ENCODE measurements at places on chromosomes 1 and 21. TPM values are rescaled to one million over a fixed set of nuclear protein-coding genes. Genes with fewer than 3 reads are reported as not detected.

GRCh38 chr1:58466630-58467241 is 79.8 kb downstream of the OMA1 start:
- no peaks in the 10 kb centered on the region for H3K27me3 ChIP-seq
- no peaks in the 10 kb centered on the region for H3K36me3 ChIP-seq
- DNase-seq, result no peak

The NPPB gene
- not detected for total RNA-seq

GRCh38 chr1:151992303-151993083 is 1.2 kb downstream of the S100A10 start:
- peak overlapping the region; percentile 87 for H3K27ac ChIP-seq
- DNase-seq, result peak; percentile 73
- no peaks in the 10 kb centered on the region for H3K27me3 ChIP-seq

DNA sequence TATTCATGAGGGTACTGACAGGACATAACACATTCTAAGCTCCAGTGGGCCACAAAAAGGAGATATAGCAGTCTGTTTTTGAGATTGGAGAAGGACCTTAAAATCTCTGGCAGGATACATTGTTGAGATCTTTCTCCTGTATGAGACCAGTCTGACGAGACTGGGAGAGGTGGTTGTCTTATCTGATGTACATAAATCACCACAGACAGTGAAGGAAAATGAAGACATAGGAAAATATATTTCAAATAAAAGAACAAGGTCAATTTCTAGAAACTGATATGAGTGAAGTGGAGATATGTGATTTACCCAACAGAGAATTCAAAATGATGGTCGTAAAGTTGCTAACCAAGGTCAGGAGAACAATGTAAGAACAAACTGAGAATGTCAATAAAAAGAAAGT is 21.3 kb upstream of the EGLN1 start:
- no peaks in the 10 kb centered on the region for H3K27me3 ChIP-seq
- H3K4me3 ChIP-seq, result no peak overlapping the region
- no peaks in the 10 kb centered on the region for H3K36me3 ChIP-seq

The DNAH14 gene
- total RNA-seq, result 31.7 TPM

GRCh38 chr1:226633541-226634165 is 85.1 kb downstream of the STUM start:
- no peaks in the 10 kb centered on the region for H3K27me3 ChIP-seq
- H3K4me3 ChIP-seq, result no peak overlapping the region
- DNase-seq, result no peak
- H3K4me1 ChIP-seq, result peaks cover 4% of the 10 kb centered on the region
- no peak overlapping the region for H3K27ac ChIP-seq

DNA sequence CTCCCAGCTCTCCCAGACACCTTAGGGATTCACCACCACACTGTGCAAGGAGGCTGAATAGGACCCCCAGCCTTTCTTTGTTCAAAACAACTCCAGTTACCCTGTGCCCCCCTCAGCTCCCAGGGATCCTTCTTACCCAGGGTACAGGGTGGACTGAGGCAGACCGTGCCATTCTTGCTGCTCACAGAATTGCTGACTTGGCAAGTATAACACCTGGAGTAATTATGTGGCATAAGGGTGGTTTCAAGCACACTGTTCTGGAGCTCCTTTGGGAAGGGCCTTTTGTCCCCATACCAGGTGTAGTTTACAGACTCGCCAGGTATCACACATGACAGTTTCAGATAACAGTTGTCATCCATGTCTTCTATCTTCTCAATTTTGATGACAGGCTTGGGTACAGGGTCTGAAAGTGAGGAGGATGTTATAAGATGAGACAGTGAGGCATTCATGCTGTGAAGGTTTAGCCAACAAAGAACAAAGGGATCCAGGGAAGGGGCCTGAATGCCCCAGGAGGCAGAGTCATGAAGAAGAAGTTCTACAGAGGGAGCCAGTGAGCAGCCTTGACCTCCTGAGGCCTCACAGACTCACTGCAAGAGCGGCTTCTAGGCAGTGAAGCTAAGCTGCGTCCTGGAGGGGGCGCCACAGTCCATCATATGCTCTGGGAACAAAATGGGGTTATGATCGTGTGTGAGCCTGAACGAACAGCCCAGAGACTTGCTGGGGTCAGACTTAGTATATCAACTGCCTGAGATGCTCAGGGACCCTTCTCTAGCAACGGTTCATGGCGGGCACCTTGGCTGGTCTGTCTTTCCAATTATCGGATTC is 30.3 kb downstream of the CD48 start:
- no peak overlapping the region for H3K27ac ChIP-seq
- H3K36me3 ChIP-seq, result no peaks in the 10 kb centered on the region
- H3K4me3 ChIP-seq, result no peak overlapping the region

The APCS gene
- not detected for total RNA-seq

The S100A3 gene
- not detected for total RNA-seq

DNA sequence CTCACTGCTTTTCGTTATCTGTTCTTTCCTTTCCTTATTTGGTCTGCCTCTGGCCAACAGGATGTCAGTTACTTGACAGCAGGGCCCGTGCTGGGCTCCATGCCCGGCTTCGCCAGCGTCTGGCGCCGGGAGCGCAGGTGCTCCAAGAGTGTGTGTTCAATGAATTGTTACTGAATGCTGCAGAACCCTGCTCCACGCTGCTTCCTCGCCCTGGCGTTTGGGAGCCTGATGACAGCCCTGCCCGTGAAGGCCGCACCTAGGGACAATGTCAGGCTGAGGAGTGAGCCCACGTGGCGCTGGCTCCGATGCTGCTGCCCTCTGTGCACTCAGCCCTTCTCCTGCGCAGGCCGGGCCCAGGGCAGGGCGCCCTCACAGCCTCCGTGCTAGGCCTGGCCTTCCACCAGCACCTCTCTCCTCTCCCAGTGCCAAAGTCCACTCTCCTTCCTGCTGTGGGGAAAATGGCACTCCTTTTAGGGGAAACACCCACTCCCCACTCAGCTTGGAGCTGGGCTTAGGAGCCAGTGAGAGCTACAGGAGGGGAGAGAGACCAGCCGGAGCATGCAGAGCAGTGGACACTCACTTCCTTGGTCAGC is 51.4 kb downstream of the ACBD3 start:
- H3K4me1 ChIP-seq, result peaks cover 8% of the 10 kb centered on the region
- no peaks in the 10 kb centered on the region for H3K27me3 ChIP-seq
- H3K4me3 ChIP-seq, result no peak overlapping the region
- DNase-seq, result peak; percentile 57
- H3K27ac ChIP-seq, result no peak overlapping the region
- no peaks in the 10 kb centered on the region for H3K36me3 ChIP-seq

- H3K4me1 ChIP-seq, result no peaks in the 10 kb centered on the region
- DNase-seq, result peak; percentile 14
- H3K27me3 ChIP-seq, result no peaks in the 10 kb centered on the region
- no peaks in the 10 kb centered on the region for H3K36me3 ChIP-seq
Measured at GRCh38 chr1:227999056-227999930, 7.5 kb upstream of the WNT3A start.

The OLFML2B gene
- 7.1 TPM for total RNA-seq

DNA sequence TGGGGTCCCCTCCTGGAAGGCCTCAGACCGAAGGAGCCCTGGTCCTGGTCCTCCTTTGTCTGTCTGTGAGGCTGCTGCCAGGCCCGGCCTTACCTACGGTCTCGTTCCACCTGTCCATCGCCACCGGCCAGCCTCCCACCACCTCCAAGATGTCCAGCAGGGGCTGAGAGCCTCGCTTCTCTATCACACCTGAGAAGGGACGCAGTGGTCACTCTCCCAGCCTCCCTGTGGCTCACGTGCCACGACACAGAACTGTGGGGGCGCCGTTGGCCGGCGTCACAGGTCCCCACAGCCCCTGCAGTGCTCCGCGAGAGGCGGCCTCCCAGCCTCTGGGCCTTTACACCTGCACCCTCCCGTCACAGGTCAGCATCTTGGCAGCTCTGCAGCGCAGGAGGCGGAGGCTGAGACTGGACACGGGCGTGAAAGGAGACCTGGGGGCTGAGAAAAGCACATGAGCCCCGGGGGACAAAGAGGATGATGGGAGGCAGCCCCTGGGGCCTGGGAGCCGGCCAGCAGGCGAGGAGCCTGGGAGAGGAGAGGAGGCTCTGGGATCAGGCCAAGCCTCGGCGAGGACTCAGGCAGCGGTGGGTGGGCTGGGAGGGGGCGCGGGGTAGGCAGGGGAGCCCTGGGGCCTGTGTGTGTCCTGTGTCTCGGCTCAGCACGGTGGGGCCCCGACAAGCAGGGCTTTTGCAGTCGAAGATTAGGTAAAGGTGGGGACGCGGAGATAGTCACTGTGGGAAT is 20.5 kb downstream of the PRXL2B start:
- H3K27ac ChIP-seq, result no peak overlapping the region
- peaks cover 2% of the 10 kb centered on the region for H3K4me1 ChIP-seq
- DNase-seq, result no peak
- H3K36me3 ChIP-seq, result no peaks in the 10 kb centered on the region

The SLC1A7 gene
- total RNA-seq, result not detected

DNA sequence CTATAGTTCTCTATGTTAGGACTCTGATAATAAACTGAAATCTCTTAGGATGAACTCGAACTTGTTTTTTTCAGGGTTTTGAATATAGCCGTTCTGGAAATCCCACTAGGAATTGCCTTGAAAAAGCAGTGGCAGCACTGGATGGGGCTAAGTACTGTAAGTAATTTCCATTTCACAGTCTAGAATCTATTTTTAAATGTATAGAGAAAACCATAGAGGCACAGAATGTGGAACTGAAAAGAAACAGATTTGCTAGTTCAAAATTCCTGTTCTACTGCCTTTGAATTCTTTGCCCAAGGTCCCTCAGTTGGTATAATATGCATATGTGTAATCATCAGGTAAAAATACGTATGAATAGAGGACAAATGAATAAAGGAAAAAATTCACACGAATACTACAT is 4.8 kb downstream of the CTH start:
- H3K27me3 ChIP-seq, result no peaks in the 10 kb centered on the region
- peaks cover 2% of the 10 kb centered on the region for H3K4me1 ChIP-seq
- no peak for DNase-seq
- no peak overlapping the region for H3K4me3 ChIP-seq
- no peak overlapping the region for H3K27ac ChIP-seq

The WDR64 gene
- total RNA-seq, result 0.41 TPM

The DMRTA2 gene
- not detected for total RNA-seq

GRCh38 chr21:14678973-14679574 is 133.0 kb upstream of the SAMSN1 start:
- H3K4me3 ChIP-seq, result no peak overlapping the region
- H3K27ac ChIP-seq, result no peak overlapping the region
- H3K27me3 ChIP-seq, result no peaks in the 10 kb centered on the region
- H3K36me3 ChIP-seq, result no peaks in the 10 kb centered on the region
- H3K4me1 ChIP-seq, result no peaks in the 10 kb centered on the region

DNA sequence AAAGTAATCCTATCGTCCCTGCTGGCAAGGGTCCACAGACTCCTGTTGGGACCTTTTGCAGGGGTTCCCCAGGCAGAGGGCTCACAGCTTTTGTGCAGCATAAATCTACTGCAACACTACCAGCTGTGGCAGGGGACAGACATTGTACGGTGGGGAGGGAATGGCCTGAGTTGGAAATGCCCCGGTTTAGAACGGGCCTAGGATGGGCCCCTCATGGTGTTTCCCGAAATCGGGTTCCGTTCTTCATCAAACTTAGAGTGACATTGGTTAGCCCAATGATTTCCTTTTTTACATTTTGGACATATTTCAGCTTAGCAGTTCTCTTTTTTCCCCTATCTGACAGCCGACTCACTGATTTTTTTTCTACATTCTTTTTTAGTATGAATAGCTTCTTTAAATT is 26.5 kb upstream of the SAMD11 start:
- no peak overlapping the region for H3K27ac ChIP-seq
- no peak for DNase-seq
- no peak overlapping the region for H3K4me3 ChIP-seq
- H3K4me1 ChIP-seq, result no peaks in the 10 kb centered on the region
- no peaks in the 10 kb centered on the region for H3K36me3 ChIP-seq

DNA sequence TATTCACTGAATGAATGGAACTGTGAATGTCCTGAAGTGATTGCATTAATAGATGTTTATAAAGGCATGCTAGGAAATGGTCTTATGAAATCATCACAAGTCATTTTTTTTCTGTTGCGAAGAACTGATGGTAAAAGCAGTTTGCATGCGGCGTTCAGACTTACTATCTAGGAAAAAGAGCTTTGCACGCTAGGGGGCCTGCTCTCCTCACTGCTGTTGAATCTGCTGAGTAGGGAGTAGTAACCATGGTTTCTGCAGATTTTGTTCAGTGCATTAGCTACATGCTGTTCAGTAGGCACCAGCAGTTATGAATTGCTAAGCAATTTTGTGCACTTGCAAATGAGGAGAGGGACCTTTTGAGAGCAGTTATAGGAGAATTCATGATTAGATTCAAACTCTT is 57.9 kb downstream of the CENPF start:
- H3K27me3 ChIP-seq, result no peaks in the 10 kb centered on the region
- H3K4me1 ChIP-seq, result no peaks in the 10 kb centered on the region

The IGSF5 gene
- not detected for total RNA-seq

GRCh38 chr1:162137179-162137960 is 67.9 kb downstream of the NOS1AP start:
- no peaks in the 10 kb centered on the region for H3K36me3 ChIP-seq
- H3K27ac ChIP-seq, result no peak overlapping the region
- H3K4me1 ChIP-seq, result no peaks in the 10 kb centered on the region

The SCAF4 gene
- 28.4 TPM for total RNA-seq

DNA sequence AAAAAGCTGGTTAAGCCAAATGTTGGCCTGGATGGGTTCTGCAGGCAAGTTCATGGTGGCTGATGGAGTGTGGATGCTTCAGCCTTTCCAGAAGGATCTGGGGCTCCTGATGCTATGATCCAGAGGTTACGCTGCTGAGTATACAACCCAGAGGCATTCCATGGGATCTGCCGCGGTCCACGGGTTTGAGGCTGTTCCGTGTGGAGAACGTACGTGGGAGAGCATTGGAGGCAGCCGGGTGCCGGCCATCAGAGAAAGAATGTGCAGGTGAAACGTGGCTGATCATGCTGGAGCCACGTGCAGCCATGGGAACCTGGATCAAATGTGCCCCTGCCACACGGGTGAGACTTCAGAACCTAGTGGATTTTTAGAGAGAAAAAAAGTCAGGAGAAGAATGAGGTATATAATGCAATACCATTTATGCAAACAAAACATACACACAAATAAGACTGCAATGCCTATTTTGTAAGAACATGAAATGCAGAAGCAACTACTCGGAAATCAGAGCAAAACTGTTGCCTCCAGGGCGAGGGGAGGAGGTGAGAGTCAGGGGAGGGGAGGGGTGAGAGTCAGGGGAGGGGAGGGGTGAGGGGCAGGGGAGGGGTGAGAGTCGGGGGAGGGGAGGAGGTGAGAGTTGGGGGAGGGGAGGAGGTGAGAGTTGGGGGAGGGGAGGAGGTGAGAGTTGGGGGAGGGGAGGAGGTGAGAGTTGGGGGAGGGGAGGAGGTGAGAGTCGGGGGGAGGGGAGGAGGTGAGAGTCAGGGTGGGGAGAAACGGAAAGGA is 116.5 kb upstream of the C1orf174 start:
- no peak overlapping the region for H3K27ac ChIP-seq
- no peak for DNase-seq
- no peak overlapping the region for H3K4me3 ChIP-seq
- H3K27me3 ChIP-seq, result no peaks in the 10 kb centered on the region
- H3K36me3 ChIP-seq, result no peaks in the 10 kb centered on the region
- no peaks in the 10 kb centered on the region for H3K4me1 ChIP-seq

- H3K4me1 ChIP-seq, result peaks cover 14% of the 10 kb centered on the region
- H3K27me3 ChIP-seq, result no peaks in the 10 kb centered on the region
- H3K36me3 ChIP-seq, result no peaks in the 10 kb centered on the region
- peak overlapping the region; percentile 75 for H3K27ac ChIP-seq
- DNase-seq, result no peak
- H3K4me3 ChIP-seq, result no peak overlapping the region
Measured at GRCh38 chr1:156097499-156098178, 15.4 kb upstream of the MEX3A start.

The FCGR3A gene
- 24.2 TPM for total RNA-seq

- no peak overlapping the region for H3K27ac ChIP-seq
- DNase-seq, result no peak
- no peaks in the 10 kb centered on the region for H3K36me3 ChIP-seq
- H3K4me3 ChIP-seq, result no peak overlapping the region
Measured at GRCh38 chr1:61318319-61319125, 236.2 kb downstream of the NFIA start.
